SW480 (cell line): ENCODE measurements at places on chromosomes 1 and 21.
A peak's percentile ranks its signal among the peaks of the same experiment; 100 is the strongest.

- DNase-seq: no peak
Observed at GRCh38 chr1:241997401-241997998, 1.4 kb downstream of the MAP1LC3C start.

- DNase-seq: no peak
Observed at GRCh38 chr1:186865857-186866256, 37.1 kb downstream of the PLA2G4A start.

- DNase-seq: no peak
Observed at GRCh38 chr1:70017770-70018169, 187.6 kb downstream of the LRRC40 start.

- peak; percentile 97 for DNase-seq
Observed at GRCh38 chr1:182185842-182186756, 124.6 kb upstream of the ZNF648 start.

GRCh38 chr21:45030682-45031570 lies 43.5 kb upstream of the ADARB1 start:
- DNase-seq: no peak

- DNase-seq: no peak
Observed at GRCh38 chr1:19514391-19514831, 29.1 kb upstream of the CAPZB start.

DNA sequence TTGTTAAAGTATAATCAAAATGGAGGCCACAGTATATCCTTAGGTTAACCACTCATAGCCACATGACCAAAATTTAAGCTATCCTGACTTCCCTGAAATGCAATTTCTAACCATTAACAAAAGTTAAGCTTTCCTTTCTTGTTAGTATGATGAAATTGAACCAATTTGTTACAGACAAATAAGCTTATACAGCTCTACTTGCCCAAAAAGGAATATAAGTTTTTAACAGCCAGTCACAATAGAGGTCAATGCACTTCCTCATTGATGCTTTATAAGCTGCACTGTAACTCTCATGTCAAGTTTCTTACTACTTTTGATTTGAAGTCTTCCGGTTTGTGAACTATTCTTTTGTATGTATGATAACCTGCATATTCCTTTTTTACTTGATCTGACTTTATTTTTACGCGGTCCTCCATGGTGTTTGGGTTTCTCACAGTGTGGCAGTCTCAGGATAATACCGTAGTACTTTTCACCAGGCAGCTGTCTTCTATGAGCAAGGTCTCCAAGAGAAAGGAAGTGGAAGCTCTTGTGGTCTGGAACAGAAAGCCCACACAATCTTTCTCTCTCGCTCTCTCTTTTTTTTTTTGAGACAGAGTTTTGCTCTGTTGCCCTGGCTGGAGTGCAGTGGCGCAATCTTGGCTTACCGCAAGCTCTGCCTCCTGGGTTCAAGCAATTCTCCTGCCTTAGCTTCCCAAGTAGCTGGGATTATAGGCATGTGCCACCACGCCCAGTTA lies 331.6 kb downstream of the SRGAP2C start:
- no peak for DNase-seq

- DNase-seq: no peak
Observed at GRCh38 chr1:33872275-33872674, 8.4 kb downstream of the HMGB4 start.

DNA sequence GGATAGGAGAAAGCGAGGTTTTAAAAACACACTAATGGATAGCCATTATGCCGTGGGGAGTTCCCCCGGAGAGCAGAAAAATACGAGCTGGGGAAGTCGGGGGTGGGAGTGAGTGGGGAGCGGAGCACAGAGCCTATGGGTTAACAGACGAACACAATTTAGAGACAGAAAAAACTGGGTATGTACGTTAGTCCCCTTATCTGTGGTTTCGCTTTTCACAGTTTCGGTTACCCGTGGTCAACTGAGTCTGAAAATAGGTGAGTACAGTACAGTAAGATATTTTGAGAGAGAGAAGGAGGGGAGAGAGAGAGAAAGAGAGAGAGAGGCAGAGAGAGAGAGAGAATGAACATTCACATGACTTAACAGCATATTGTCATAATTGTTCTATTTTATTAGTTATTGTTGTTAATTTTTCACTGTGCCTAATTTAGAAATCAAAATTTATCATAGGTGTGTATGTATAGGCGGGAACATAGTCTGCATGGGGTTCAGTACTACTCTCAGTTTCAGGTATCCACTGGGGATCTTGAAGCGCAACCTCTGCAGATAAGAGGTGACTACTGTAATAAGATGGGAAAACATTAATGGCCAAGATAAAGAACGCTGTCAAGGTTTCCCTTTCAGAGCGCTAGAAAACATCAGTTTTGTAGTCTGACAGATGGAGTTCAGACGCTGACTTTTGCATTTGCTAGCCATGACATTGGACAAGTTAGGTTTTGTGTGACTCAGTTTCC lies 125.6 kb upstream of the LMO4 start:
- DNase-seq: no peak

DNA sequence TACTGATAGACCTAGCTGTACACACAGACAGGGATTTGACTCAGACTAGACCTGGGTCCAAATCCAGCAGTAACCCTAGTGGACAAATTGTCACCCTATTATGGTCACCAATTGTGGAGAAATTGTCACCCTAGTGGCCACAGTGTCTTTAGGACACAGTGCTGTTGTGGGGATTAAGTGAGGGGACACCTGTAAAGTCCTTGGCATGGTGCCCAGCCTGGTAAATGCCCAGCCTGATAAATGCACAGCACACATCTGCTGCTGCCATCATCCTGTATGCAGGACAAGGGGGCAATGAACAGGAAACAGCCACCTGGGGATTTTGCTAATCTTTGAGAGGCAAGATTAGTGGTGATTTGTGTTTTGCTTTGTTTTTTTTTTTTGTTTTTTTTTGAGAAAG lies 2.3 kb downstream of the TMEM61 start:
- peak; percentile 18 for DNase-seq

GRCh38 chr1:240435996-240436566 lies 175.9 kb downstream of the GREM2 start:
- no peak for DNase-seq

DNA sequence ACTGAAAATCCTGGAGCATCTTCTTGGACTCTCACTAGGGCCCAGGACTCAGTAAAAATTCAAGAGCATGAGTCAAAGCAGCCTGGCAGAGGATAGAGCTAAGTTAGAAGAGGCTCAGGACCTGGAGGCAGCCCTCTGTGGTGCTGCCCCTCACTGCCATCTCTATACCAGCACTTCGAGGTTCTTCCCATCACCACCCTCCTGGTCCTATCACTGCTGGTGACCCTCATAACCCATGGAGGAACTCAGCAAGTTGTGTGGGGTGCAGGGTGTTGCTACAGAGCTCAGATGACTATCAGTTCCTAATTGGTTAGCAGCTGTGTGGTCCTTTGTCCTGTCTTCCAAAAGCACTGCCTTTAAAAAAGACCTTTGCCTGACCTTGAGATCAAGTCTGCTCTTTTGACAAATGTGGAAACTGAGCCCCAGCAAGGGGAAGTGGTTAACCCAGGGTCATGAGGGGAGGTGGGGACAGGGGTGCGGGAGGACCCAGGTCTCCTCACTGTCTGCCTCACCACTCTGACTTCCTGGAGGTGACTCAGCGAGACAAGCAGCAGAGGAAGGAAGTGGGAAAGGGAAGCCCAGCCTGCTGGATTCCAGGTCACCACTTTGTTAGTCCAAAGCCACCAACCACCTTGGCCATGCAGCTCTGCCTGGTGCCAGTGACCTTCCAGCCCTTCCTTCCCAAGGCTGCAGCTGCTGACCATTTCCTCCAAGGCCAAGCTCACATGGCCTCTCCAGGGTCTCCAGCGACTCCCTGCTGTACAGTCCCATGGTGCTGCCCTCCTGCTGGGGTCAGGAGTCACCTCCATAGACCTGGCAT lies 199.4 kb upstream of the EDN2 start:
- DNase-seq: peak; percentile 70

GRCh38 chr1:53725238-53725689 lies 13.7 kb downstream of the GLIS1 start:
- DNase-seq: peak; percentile 8

- DNase-seq: no peak
Observed at GRCh38 chr1:40923511-40924020, 55.9 kb upstream of the CTPS1 start.

GRCh38 chr1:232059726-232060374 lies 433.3 kb downstream of the DISC1 start:
- no peak for DNase-seq

DNA sequence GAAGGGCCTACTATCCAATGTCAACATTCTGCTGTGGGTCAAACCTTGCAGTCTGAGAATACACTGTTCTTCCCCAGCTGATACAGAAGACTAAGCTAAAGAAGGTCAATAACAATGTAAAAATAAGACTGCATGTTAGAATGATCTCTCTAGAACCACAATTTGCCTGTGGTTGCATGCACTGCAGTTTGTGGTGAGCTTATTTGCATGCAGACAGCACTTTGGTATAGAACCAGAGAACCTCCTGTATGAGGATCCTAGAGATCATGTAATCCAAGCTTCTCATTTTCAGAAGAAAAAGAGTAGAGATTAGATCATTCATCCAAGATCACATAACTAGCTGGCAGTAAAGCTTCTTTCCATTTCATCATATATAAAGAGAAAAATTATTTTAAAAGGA lies 15.8 kb downstream of the SYNJ1 start:
- DNase-seq: no peak

DNA sequence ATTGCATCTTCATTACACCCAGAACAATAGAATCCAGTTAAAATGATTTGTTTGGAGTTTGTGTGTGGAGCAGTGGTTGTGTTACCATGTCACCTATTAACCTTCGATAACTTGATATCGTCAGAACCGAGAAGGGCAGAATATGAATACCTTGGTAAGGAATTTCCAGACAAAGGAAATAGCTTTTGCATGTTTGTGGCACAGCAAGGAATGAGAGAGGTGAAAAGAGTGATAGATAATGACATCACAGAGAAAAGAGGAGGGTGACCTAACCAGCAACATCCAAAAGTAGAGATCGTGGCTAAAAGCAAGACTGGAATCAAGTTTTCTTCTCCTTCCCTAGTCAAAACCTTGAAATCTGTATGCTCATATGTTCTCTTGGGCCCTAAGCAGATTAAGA lies 244.6 kb upstream of the NEGR1 start:
- DNase-seq: no peak

DNA sequence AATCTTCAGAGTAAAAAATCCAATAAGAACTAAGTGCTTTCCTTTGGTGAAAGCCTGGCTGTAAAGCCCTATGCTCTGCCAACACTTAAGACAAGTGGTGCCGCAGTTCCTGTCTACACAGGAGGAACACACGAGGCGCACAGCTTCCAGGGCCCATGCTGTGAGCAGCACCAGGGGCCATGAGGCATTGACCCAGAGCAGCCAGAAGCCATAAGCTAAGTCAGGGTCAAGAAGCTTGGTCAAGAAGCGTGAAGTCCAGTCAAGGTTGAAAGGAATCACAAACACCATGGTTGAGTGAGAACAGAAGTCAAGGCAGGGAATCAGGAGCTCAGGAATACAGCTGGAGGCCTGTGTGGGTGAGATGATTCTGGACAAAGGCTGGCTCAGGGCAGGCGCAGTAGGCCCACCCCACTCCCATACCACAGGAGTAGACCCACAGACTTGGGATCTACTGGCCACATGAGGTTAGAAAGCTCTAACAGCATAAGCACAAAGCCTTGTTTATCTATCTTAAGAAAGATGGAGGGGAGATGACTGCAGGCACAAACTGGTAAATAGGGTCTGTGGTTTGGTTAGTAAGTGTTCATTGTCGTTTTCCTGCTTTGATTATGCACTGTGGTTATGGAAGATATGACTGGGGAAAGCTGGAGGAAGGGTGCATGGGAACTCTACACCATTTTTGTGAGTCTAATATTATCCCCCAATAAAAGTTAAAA lies 42.9 kb upstream of the RCAN3 start:
- no peak for DNase-seq

- no peak for DNase-seq
Observed at GRCh38 chr1:14521622-14522021, 76.9 kb upstream of the KAZN start.
